ENCODE measurements at places on chromosomes 6 and 20. TPM values are rescaled to one million over a fixed set of nuclear protein-coding genes. Genes with fewer than 3 reads are reported as not detected.

The PDRG1 gene
- total RNA-seq, result 2.6 TPM

The PTCRA gene
- not detected for total RNA-seq

The FGD2 gene
- total RNA-seq, result not detected

The EBF4 gene
- total RNA-seq, result 2.6 TPM

The LAMA4 gene
- 197 TPM for total RNA-seq

The NR2E1 gene
- total RNA-seq, result not detected

The CAP2 gene
- 22.2 TPM for total RNA-seq

The OPRL1 gene
- 1.7 TPM for total RNA-seq

The ZKSCAN3 gene
- total RNA-seq, result 4.7 TPM

The RNF146 gene
- total RNA-seq, result 58.7 TPM

The ZNF334 gene
- total RNA-seq, result 1.9 TPM

The LHFPL5 gene
- not detected for total RNA-seq

The PCMT1 gene
- 126 TPM for total RNA-seq

The APCDD1L gene
- total RNA-seq, result 2.9 TPM

The CCR6 gene
- not detected for total RNA-seq

The FNDC1 gene
- under 0.01 TPM for total RNA-seq

The SLC35D3 gene
- total RNA-seq, result not detected

The CRIP3 gene
- not detected for total RNA-seq

The GSTA2 gene
- total RNA-seq, result not detected

The KIF16B gene
- 13.4 TPM for total RNA-seq

The EDN3 gene
- not detected for total RNA-seq

The SLC17A2 gene
- not detected for total RNA-seq

The ZNF318 gene
- total RNA-seq, result 12.5 TPM

Measured in fibroblast of villous mesenchyme (primary cell).